Testis (tissue), 5 donors: ENCODE measurements at places on chromosomes 2 and 18.

DNA sequence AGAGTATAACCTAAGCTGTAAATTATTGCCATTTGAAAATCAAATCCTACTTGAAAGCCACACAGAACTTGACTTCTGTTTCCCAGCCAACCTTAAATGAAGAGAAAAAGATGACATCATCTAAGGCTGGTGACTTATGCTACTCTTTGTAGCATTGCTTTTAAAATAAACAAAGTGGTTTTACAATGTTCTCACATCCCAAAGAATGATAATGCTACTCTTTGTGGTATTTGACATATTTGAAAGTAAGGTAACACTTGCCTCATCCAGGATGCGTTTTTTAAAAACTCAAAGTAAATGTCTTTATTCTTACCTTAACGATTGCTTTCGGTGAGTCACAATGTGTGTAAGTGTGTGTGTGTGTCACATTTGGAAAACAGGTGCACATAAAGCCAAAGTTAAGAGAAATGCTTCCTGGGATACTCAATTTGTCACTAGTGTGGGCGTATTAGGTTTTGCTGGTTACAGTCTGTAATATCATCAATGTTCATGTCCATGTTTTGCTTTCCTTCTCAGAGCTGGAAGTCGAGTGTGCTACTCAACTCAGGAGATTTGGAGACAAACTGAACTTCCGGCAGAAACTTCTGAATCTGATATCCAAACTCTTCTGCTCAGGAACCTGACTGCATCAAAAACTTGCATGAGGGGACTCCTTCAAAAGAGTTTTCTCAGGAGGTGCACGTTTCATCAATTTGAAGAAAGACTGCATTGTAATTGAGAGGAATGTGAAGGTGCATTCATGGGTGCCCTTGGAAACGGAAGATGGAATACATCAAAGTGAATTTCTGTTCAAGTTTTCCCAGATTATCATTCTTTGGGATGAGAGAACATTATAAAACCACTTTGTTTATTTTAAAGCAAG is 2.6 kb downstream of the PMAIP1 start:
- no peak for DNase-seq

- no peak for DNase-seq
These were observed 191.3 kb downstream of the MYO1B start for GRCh38 chr2:191436368-191437055.

DNA sequence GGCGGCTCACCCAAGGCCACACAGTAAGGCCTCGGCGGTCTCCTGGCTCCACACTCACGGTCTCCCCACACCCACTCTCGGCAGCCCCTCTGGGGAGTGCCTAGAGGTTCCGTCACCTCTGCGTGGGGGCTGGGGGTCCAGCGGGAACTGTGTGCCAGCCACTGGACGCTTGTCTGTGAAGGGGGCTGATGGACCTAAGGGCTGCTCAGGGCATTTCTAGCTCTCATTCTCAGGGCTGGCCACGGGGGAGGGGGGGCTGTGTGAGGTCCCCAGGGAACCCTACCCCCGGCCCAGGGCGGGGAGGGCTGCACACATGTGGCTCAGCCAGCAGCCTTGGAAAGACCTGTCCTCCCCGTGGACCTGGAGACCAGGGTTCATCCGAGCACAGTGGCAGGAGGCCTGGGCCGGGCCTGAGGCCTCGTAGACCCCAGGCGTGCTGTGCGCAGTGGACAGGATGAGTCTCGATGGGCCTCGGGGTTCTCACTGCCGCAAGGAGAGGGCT is 27.1 kb upstream of the ODC1 start:
- no peak for DNase-seq

- DNase-seq, result no peak
These were observed 157.1 kb downstream of the GALNT3 start for GRCh38 chr2:165636959-165637358.

- no peak for DNase-seq
These were observed 280.2 kb upstream of the SOX11 start for GRCh38 chr2:5412001-5412400.

DNA sequence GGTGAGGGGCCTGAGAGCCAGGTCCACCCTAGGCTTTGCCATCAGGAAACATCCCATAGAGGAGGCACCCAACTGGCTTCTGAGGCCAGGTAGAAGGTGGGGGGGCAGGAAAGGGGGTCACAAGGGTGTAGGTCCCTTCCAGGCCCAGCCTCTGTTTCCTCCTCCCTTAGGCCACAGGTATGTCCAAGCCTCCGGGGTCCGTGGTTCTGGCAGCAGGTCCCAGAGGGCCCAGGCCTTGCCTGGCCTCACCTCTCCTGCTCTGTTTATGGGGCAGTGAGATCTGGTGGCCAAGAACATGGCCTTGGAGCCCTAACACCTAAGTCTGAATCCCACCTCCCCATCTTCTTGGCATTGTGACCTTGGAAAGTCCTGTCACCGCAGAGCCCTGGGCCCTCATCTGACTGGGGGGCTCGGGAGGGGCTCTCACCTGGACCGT is 21.6 kb upstream of the GPR17 start:
- DNase-seq, result no peak

- no peak for DNase-seq
These were observed 18.8 kb downstream of the PTRHD1 start for GRCh38 chr2:24774373-24774772.

DNA sequence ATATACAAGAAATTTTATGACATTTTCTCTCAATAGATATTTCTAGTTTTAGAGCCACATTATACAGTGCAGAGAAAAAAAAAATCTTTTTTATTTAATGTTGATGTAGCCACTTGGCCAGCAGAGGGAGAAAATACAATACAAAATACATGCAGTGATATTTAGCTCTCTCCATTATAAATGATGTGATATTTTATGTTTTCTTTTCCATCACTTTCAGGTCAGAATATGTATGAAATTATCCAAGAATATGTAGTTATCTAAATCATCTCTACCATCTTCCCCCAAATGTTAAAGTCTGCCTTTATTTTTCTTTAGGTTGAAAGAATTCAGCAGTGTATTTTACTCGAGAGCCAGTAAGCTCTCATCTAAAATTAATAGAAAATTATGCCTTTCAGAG is 533.6 kb upstream of the FSHR start:
- no peak for DNase-seq

DNA sequence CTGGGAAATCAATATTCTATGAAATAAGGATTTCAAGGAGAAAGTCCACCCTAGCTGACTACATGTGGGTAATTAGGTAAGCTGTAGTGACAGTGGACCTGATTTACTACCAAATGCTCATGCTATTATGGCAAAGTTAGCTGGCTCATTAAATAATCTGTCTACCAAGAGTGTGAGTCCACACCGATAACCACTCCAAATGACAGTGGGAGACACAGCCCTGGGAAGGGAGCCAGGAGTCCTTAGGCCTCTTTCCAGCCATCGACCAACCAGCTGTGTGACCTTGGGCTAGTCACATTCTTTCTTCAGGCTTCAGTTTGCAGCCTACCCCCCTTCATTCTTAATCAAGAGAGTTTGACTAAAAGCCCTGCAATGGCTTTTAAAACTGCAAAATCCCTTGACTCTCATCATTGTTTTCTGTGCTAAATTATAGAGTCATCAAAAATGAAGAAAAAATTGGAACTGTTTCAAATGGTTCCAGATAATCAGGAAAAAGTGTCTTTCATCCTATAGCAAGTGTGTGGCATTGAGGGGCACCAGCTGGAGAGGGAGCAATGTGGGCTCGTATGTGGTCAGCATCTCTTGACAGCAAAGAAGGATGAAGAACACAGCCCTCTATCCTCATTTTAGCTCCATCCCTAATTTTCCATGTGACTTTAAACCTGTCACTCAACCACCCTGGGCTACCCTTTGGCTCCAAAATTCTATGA is 45.6 kb upstream of the SLC14A2 start:
- peak; percentile 29 for DNase-seq

DNA sequence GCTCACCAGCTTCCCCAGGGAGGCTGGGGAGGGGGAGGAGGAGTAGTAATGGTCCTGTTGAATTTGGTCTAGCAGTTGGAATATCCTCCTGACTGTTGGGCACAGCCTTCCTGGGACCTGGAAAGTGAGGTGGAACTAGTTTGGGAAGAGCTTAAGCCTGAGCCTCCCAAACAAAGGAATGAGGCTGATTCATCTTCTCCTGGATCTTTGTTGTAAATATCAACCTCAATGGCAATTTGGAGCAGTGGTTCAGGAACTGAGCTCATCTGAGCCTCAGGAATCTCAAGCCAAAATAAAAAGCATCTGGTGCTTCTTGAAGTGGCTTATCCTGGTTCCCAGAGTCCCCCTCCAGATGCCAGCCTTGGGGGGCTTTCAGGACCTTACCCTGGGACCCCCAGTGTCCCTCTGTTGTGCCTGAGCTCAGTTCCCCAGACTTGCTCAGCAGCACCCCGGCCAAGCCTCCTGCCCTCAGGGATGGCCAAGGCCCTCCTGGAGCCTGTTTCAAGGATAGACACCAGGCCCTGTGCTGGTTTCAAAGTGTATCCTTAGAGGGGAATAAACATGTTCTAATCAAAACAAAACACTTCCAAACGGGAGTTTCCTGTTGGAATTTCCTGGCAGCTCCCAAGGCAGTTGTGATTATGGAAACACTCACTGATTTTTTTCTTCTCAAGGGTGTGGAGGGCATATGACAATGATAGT is 112.6 kb downstream of the DDX1 start:
- DNase-seq, result no peak

- no peak for DNase-seq
These were observed 360.1 kb upstream of the CHAC2 start for GRCh38 chr2:53407363-53408080.

DNA sequence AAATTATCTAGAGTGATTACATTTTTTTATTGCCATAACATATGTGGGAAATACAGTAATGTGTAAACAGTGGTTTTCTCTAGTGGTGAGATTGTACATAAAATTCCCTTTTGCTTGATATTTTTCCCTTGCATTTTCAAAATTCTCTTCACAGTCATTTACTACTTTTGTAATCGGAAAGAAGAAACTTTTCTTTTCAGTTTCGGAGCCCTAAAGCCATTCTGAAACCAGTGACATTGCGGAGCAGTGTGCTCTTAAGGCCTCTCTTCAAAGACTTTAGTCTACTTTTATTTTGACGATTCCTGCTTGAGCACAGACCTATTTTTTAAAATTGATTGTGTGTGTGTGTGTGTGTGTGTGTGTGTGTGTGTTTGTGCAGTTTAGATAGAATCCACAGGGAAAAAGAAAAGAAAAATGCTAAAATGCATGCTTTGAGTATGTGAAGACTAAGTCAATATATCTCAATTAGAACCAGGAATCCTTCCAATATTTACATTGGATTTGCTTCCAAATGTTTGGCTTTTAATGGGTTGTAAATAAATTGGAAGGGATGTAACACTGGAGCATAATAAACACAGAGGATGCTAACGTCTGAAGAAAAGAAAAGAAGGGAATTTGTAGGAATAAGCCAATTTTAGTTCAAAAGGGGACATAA is 357.4 kb downstream of the RND3 start:
- no peak for DNase-seq

DNA sequence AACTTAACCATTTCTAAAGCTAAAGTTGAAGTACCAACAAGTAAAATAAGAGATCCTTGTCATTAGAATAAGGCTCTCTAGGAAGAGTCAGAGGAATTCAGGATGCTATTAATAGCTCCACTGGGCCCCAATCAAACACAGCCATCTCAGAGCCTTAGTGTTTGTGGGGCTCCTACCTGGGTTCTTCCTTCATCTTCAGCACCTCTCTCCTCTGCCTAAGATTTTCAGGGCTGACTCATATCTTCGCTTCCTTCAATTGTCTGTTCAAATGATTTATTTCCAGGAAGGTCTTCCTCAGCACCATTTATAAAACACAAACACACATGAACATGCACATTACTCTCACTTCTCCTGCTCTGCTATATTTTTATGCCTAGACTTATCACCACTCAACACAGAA is 119.5 kb downstream of the COL6A3 start:
- DNase-seq, result no peak

DNA sequence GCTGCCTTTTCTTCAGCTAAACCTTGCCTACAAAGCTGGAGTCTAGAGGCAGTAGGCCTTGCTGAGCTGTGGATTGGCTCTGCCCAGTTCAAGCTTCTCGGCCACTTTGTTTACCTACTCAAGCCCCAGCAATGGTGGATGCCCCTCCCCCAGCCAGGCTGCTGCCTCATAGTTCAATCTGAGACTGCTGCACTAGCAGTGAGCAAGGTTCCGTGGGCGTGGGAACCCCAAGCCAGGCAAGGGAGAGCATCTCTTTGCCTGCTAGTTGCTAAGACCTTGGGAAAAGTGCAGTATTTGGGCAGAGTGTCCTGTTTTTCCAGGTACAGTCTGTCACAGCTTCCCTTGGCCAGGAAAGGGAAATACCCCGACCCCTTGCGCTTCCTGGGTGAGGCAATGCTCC is 68.9 kb downstream of the VAPA start:
- no peak for DNase-seq

GRCh38 chr2:74738586-74738985 is 84.5 kb downstream of the SEMA4F start:
- no peak for DNase-seq

DNA sequence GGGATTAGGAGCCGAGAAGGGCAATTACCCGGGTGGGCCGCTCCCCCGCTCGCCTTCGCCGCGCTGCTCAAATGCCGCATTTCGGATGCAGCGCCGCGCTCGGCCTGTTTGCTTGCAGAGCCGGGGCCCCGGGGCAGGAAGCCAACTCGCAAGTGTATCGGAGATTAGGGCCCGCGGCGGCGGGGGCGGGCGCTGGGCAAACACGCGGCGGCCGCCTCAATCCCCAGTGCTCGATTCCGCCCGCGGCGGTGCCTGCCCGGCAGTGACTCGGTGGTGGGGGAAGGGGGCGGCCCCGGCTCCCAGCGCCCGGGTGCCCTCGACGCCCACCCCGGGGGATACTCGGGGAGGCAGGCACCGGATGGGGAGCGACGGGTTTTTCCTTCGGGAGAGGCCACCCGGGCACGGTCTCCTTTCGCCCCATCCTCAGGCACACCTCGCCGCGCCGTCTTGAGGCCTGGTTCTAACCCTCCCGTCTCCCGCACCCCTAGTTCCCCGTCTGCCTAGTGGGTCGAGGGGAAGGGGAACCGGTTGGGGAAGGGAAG is 26.6 kb upstream of the NOTO start:
- peak; percentile 93 for DNase-seq

- no peak for DNase-seq
These were observed 104.9 kb downstream of the TRABD2A start for GRCh38 chr2:84776011-84776410.

DNA sequence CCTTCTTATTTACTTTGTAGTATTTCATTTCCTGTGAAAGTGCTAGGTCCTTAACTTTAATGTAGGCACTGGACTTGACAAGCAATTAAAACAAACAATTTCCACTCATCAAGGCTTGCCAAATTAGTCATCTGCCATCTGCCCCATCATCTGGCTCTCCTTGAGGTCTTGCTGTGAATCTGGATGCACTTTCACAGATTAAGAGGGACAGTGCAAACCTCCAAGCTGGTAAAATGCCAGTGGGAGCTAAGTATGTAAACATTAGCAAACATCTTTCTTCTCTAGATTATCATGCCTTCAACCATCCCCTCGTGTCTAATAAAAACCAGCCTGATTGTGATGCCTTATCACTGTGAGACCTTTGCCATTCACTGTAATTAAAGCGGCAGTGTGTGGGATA is 402.9 kb downstream of the ERBB4 start:
- DNase-seq, result no peak

GRCh38 chr2:16900405-16901025 is 234.9 kb upstream of the CYRIA start:
- DNase-seq, result peak; percentile 22
